ENCODE measurements at places on chromosomes 12 and 14.

DNA sequence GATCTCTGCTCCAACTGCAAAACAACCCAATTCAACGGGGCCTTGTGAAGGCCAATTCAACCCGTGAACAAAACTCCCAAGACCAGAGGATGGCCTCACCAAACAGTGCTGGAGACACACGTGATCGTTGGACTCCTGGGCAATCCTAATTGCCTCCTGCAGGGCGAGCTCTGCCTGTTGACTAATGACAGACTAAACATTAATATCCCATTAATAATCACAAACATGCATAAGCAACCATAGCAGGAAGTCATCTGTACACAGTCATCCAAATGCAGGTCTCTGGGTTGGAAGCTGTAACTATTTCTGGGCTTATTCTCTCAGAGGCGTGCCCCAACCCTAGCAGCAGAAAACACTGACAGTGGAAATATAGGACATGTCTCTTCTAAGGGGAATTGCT, 21.0 kb downstream of the ANAPC5 start:
- no peak for DNase-seq

- DNase-seq, result no peak
Observed at GRCh38 chr14:42140831-42141279, 534.2 kb downstream of the LRFN5 start.

DNA sequence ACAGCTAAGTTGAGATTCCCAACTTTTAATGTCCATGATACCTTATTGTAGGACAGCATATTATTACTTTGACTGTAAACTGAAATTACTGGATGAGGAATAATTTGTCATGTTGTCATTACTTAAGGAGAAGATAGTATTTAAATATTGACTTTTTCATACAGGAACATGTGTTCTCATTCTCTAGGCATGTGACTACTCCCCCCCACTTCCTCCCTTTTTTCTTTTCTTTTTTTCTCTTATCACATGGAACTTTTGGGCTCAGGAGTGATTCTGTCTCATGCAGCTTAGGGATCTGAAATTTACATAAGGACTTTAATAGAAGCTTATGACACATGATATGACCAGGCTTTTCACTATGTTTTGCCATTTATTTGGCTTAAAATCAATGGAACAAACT, 127.7 kb upstream of the SLCO1C1 start:
- no peak for DNase-seq

DNA sequence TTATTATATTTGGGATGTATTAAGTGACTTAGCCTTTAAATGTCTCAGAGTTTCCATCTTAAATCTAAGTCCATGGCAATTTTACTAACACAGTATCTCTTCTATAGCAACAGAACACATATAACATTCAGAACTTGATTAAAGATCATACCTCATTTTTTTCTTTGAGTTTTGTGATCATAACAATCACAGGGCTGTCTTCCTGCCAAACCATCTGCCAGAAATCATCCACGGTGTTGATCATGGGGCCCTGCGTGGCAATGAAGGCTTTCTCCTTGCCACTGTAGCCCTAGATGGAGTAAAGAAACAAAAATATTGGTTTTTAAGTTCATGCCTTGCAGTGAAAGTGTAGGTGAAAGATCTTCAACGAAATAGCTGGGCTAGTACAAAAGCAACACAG, 46.7 kb upstream of the PTPRB start:
- no peak for DNase-seq

DNA sequence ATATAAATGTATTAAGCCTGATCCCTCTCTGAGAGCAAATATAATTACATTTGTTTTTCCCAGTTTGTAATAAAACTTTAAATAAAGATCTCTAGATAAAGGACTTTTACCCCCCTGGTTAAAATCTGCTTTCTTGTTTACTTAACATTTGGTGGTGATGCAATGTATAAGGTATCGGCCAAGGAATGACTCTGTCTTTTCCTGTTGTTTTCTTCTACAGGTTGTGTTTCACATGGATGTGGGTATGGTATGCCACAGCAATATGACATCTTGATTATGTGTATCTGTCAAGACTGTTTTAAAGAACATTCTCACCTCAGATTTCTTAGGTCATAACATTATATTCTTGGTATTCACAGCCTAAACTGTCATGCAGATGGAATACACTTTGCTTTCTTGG, 210.6 kb upstream of the NOVA1 start:
- DNase-seq, result no peak

- no peak for DNase-seq
Observed at GRCh38 chr12:124449623-124450375, 117.6 kb downstream of the NCOR2 start.

DNA sequence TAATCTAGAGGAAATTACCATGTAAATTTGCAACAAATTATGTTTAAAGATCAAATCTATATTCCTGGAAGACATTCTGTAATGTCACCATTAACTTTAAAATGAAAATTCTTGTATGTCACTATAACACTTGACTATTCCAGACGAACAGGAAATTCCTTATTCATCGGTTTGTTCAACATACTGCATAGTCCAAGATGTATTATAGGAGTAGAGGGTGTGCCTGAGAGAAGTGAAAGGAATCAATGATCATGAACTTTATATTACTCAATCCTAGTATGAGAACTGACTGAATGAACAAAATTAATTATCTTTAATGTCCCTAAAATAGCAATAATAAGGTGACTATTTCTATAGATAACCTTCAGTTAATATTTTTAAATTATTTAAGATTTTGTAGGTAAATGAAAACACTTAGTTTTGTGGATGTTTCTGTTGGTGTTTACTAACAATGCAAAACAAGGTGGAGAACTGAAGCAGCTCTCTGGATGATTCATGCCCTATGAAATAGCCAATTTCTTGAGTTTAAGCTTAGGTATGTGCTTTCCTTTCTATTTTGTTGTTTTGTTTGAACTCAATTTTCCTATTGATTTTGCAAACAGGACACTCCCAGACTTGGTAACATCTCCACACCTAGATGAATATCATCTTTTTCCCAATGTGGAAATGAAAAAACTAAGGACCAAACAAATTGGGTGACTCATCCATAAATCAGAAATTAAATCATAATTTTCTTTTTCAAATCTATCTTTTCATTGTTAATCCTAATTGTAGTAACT, 18.2 kb upstream of the ITPR2 start:
- DNase-seq, result no peak

DNA sequence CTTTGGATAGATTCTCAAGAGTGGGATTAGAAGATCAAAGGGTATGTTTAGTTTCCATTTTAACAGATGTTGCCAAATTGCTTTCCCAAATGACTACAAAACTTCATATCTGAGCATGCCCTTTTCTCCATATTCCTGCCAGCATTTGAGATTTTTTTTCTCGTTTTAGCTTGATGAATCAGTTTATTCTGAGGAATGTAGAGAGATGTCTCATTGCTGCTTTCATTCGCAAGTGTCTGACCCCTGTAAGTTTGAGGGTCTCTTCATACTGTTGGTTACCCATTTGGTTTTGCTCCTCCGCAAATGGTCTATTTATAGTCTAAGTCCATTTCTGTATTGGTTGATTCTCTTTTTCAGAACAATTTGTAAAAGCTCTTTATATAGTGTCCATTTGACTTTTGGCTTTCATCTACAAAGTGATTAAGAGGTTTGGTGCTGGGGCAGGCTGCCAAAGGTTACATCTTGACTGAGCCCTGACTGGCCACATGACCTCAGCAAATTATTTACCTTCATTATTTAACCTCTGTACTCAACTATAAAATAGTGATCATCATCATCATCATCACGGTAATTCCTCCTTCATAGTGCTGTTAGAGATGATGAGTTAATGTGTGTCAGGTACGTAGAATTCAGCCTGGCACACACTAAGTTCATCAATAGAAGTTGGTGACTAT, 33.6 kb downstream of the HCAR2 start:
- DNase-seq, result no peak

DNA sequence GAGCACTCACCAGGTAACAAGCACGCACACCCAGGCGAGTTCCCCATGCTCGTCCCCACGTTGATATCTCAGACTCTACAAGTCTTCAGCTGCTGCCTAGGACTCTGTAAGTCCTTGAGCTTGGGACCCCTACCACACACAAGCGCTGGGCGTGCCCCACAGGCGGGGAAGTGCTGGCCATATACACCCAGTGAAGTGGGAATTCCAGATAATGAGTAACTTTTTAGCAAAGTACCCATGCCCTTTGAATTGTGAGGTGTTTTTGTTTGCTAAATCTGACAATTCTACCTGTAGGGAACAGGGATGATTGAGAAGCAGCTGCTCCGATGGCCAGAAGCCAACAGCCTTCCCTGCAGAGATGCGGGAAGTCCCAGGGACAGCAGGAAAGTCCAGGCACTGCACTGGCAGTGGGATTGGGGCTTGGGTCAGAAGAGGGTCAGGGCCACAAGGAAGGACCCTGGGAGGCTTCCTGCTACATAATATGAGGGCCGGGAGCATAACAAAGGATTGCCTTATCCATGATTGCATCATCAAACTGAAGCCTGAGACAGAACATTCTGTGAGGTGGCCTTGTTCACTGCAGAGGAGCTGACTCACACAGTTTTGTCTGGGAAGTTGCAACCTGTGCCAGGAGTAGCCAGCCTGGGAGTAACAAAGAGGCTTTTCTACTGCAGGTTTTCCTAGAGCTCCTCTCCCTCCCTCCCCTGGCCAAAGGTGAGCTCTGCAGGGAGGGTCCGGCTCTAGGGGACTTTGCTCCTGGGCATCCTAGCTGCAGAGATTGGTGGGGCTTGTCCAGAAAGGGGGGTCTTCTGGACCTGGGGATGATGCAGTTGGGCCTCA, 13.2 kb upstream of the SERPINA3 start:
- no peak for DNase-seq

- no peak for DNase-seq
Observed at GRCh38 chr12:70876952-70877351, 43.6 kb downstream of the PTPRR start.

DNA sequence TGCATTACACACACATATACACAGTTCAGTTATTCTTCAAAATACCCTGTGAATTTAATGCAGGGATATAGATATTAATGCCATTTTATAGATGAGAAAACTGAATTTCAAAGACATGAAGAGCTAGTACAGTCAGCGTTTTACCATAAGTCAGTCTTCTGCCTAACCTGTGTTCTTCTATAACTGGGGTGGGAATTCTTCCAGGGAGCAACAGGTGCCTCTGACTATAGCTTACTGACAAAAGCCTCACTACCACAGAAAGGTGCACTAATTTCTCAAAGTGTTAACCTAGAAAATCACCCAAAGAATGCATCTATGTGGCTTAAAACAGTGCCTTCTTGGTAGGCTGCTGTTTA, 84.4 kb downstream of the STXBP6 start:
- DNase-seq, result no peak

DNA sequence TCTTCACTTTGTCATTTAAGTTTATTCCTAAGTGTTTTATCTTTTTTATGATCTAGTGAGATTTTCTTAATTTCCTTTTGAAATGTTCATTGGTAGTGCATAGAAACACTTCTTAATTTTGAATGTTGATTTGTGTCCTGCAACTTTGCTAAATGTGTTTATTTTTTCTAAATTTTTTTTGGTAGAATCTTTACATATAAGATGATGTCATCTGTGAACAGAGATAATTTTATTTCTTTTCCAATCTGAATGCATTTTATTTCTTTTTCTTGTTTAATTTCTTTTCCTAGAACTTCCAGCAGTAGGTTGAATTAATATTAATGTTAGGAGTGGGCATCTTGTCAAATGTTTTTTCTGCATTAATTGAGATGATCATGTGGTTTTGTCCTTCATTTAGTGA, 42.1 kb downstream of the SLCO1B3 start:
- DNase-seq, result no peak

- DNase-seq, result no peak
Observed at GRCh38 chr12:64450711-64451486, 1.0 kb upstream of the TBK1 start.

DNA sequence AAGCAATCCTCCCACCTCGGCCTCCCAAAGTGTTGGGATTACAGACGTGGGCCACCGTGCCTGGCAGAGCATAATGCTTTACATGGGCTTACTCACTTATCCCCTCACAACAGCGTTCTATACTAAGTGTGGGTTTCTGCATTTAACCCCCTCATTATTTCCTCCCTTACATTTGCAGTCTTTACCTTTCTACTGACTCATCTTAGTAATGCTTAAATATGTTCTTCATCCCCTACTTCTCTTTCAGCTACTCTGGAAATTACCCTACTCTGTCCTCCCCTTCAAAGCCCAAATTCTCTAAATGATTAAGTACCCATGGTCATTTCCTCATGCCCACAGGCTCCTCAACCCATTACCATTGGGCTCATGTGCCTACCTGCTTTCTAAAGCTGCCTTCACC, 40.7 kb downstream of the NKX2-1 start:
- no peak for DNase-seq

DNA sequence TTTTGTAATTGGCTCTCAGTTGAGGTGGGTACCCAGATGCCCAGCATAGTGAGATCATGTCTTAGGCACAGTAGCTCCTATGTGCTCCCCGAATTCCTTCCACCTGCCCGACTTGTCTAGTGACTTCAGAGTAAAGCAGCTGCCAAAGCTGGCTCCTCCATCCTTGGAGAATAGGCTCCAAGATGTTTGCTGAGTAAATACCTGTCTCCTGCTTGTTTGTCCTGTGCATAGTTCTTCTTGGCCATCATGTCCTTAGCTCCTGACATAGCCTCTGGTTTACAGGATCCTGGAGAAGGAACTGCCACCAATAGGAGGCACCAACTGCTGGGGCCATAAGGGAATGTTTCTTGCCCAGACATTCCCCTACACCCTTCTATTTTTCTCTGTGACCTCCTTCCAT, 52.6 kb upstream of the CISTR start:
- DNase-seq, result no peak

GRCh38 chr12:48329199-48329939, 21.4 kb downstream of the ZNF641 start:
- no peak for DNase-seq

GRCh38 chr12:123512838-123513665, 20.5 kb downstream of the RILPL1 start:
- DNase-seq, result no peak

DNA sequence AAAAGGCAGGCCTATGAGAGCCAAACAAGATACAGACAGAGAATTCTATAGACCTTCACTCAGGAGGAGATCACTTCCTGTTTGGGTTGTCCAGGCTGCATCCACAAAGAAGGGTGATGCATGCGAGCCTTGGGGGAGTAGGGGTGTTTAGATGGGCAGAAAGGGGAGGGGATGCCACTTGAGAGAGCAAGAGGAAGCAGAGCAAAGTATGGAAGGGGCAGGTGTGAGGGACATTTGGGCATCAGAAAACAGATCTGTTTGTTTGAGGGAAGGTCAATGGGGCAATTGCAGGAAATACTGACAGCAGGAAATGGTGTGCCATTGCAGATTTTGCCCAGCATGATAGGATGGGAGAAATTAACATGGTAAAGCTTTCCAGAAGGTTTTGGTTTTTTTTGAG, 146.4 kb upstream of the FOXN3 start:
- DNase-seq, result no peak

DNA sequence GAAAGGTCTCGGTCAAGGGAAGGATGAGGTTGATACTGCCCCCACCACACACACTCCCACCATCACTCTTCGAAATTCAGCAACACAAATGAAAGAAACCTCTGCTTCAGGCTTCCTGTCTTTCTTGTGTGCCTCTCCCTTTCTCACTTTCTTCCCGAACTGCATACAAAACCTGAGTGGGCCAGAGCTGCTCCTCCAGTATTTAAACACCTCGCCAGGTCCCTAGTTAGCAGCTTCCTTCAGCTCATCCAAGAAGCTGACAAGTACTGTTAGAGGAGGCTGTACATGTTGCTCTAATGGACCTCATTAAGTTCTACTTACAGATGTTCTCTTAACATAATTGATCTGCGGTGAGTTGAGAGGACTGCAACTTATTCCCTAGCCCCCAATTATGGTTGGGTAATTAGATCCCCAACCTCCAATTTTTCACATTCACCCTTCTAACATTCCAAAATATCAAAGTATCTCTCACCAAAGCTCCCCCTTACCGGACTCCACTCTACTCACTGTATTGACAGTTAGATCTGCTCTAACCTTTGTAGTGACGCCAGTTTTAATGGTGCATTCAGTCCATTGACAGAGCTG, 4.1 kb upstream of the LMO3 start:
- DNase-seq, result no peak

Data from central memory CD8-positive, alpha-beta T cell (primary cell).